ENCODE measurements at places on chromosomes 3 and 15.

GRCh38 chr3:65107174-65107573, 419.4 kb upstream of the ADAMTS9 start:
- DNase-seq: no peak

DNA sequence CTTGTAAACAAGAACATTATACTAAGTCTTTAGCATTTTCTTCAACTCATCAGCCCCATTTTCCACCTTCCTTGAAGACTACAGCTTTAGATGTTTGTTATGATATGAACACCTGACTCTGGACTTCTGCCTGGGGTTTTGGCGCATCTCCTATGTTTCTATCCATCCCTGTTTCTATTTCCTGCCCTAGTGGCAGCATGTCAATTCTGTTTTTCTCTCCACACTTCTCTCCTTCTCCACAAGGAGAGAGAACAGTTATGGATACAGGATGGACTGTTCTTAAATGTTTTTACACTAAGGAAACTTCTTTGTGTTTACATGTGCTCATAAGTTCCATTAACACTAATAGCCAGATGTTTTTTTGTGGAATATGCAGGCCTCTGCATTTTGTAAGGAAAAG, 423.3 kb upstream of the IL12A start:
- DNase-seq: no peak

DNA sequence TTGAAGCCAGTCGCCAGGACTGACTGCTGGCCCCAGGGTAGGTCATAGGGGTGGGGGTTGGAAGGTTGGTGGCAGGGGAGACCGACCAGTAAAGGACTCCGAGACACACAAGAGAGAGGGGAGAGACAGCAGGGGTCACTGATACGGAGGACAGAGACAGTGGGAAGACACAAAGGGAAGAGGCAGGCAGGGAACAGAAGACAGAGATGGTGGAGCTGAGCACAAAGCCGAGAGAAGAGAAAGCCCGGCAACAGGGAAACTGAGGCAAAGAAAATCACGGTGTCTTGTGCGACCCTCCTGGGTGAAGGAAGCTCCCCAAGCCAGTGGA, 510 bp downstream of the RASL12 start:
- no peak for DNase-seq

- DNase-seq: no peak
Measured at GRCh38 chr3:110579840-110580550, 491.6 kb upstream of the NECTIN3 start.

DNA sequence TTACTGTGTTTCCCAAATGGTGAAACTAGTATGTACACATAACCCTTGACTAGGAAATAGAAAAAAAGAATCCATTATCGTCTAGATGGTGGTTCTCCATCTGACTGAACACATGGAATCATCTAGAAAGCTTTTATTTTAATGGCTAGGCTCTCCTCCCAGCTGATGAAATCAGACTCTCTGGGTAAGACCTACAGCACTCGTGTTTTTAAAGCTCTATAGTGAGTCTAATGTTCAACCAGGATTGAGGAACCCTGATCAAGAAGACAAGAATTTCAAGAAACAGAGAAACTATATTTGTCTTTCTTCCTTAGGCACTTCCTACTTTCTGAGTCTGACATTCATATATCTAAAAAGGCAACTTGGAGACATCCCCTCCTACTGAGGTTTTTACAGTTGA, 118.8 kb downstream of the TMCO5A start:
- DNase-seq: no peak

DNA sequence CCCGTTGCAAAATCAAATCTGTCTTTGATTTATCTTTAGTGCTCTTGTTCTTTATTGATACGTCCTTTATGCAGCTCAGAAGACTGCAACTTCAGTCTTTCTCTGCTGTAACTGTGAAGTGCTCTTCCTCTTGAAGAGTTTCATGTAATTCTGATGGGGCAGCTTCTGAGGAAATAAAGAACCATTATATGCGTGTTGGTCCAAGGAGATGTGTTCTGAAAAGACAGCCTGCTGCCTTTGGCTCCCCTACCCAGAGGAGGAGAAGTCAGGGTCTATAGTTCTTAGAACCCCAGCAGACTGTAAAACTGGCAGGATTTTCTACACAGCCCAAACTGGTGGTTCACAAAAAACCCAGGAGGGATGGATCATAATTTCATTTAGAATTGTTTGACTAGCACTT, 22.4 kb upstream of the ABHD10 start:
- DNase-seq: no peak

DNA sequence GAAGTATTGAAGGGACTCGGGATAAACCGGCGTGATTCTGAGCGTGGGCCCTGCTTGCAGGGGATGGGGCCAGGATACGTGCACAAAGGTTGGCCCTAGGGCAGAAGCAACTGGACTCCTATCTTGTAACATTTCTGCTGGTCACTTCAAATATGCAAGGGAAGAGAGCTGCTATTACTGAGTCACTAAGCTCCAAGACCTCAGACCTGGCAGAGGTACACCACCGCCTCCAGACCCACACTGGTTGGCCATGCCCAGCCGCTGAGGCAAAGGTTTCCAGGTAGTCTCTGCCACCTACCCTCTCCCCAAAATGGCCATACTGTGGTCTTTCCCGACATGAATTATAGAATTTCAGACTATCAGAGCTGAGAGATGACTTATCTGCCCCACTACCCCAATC, 13.4 kb upstream of the STRA6 start:
- DNase-seq: no peak

DNA sequence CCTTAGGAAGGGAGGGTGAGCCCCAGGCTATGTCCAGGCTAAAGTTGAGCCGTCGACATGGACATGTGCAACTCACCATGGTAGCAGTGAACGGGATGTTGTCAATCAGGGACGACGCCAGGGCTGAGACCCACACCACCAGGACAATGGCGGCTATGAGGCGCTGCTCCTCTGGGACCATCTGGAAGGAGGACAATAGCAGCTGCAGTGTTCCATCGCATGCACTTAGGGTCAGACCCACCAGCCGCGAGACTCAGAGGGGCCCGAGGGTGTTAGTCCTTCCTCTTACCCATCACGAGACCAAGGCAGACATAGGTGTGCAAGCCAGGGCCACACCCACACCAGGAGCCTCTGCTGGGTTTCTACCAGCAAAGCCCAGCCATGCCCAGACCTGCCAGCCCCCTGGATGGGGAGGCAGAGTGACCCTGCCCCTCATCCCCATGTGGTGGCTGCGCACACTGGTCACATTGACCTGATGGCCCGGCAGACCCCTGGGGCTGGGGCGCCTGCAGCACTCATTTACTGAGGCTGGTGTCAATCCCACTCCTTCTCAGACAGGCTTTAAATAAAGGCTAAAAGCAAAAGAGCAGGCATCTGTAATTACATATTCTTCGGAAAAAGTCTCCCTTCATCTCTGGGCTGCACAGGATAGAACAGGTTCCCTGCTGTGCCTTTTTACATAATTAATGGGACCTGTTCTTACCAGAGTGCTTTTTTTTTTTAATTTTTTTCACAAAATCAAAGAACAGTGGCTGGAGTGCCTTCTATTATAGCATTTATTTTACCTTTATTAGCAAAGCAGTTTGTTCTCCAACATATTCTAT, 227.8 kb downstream of the OCA2 start:
- DNase-seq: no peak

Measured in NCI-H748 treated with DMSO at 0.1 percent for 48 hours (cell line).